ENCODE measurements at places on chromosomes 5 and 9. TPM values are rescaled to one million over a fixed set of nuclear protein-coding genes. Genes with fewer than 3 reads are reported as not detected.

- no peaks in the 10 kb centered on the region for H3K27me3 ChIP-seq
- no peaks in the 10 kb centered on the region for H3K4me1 ChIP-seq
- H3K4me3 ChIP-seq = no peak overlapping the region
- no peak overlapping the region for H3K27ac ChIP-seq
These were observed 27.8 kb upstream of the GRPEL2 start for GRCh38 chr5:149317281-149318048.

C9orf153 gene
- total RNA-seq = 1.4 TPM

DNA sequence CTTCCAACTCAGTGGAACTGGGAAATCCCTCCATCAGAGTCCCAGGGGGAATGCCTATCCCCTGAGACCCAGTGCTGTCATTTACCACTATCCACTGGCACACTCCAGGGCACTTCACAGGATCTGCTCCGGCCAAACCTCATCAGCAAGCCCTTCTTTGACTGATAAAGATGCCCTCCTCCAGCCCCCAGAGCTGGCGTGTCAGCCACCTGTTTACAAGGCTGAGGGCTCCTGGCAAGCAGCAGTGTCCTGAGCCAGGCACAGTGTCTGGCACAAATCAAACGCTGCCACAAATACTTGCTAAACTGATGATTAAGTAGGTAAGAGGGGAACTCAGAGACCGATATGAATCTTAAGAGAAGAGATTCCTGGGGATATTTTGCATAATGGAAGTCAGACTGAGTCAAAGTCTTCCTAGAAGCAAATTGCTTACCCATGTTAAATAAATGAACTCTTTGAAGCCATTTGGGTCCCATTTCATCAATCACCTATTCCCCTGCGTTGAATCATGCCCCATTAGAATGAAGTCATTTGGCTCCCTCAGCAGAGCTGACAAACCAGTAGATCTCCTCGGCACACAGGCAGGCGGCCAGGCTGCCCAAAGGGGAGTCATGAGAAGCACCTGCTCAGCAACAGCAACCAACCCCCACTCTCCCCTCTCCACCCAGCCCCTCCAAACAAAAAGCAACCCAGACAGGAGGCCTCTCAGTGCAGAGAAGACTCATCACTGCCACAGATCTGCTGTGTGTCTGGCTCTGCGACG is 97.4 kb downstream of the CDK5RAP2 start:
- no peaks in the 10 kb centered on the region for H3K36me3 ChIP-seq
- no peak for DNase-seq
- no peak overlapping the region for H3K4me3 ChIP-seq

- no peak overlapping the region for H3K27ac ChIP-seq
- H3K4me3 ChIP-seq = no peak overlapping the region
- no peak for DNase-seq
These were observed 33.8 kb downstream of the RNF145 start for GRCh38 chr5:159175547-159175946.

GRCh38 chr9:22215521-22215920 is 206.4 kb upstream of the CDKN2B start:
- no peak overlapping the region for H3K4me3 ChIP-seq
- no peaks in the 10 kb centered on the region for H3K36me3 ChIP-seq
- H3K27ac ChIP-seq = no peak overlapping the region
- H3K27me3 ChIP-seq = no peaks in the 10 kb centered on the region
- no peak for DNase-seq

PLEKHG4B gene
- total RNA-seq = not detected

- H3K27me3 ChIP-seq = no peaks in the 10 kb centered on the region
- no peaks in the 10 kb centered on the region for H3K36me3 ChIP-seq
- no peak for DNase-seq
These were observed 255.5 kb downstream of the HSPA4 start for GRCh38 chr5:133307275-133307674.

DNA sequence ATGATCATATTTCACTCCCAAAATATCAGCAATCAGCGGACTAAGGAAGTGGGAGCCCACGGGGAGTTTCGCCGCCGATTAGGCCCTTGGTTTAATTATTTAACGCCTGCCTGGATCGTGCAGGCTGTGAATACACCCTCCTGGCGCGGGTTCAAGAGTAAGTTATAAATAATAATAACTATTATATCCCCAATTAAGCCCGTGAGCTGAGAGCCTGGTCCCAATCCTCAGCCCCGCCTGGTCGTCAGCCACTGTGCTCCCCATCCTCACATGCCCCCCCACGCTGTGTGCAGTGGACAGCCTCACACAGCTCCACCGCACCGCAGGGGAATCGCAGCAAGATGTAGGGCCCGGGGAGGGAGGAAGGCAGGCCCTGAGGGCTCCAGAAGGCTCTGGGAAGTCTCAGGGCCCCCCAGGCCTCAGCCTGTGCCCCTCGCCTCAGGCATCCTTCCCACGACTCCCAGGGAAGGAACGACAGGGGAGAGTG is 10.8 kb upstream of the PRRX2 start:
- DNase-seq = no peak
- no peaks in the 10 kb centered on the region for H3K4me1 ChIP-seq
- H3K27me3 ChIP-seq = no peaks in the 10 kb centered on the region
- no peak overlapping the region for H3K4me3 ChIP-seq
- H3K27ac ChIP-seq = no peak overlapping the region
- H3K36me3 ChIP-seq = no peaks in the 10 kb centered on the region

DNA sequence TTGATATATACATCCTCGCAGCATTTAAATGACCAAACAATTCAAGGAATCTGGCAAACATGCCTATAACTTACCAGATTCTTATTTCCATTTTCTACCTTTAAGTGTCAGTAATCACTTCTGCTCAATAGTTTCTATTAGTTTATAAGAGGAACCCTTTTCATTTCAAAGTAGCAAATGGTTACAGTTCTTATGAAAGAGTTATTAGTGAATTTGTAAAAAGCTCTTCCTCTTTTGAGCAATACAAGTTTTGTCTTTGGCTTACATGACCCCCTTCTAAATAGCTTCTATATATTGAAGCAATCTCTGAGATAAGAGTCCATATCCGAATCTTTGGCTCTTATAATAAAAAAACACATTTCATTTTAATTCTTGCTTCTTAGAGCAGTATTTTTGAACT is 42.0 kb downstream of the ELL2 start:
- no peak overlapping the region for H3K27ac ChIP-seq
- H3K27me3 ChIP-seq = no peaks in the 10 kb centered on the region
- no peaks in the 10 kb centered on the region for H3K36me3 ChIP-seq

- H3K27ac ChIP-seq = no peak overlapping the region
- no peaks in the 10 kb centered on the region for H3K27me3 ChIP-seq
- H3K4me3 ChIP-seq = no peak overlapping the region
These were observed 146.7 kb downstream of the HSPA4 start for GRCh38 chr5:133198511-133198910.

C5orf58 gene
- not detected for total RNA-seq

- no peak for DNase-seq
- H3K4me1 ChIP-seq = no peaks in the 10 kb centered on the region
- H3K36me3 ChIP-seq = no peaks in the 10 kb centered on the region
- no peak overlapping the region for H3K4me3 ChIP-seq
These were observed 130.7 kb upstream of the KLF4 start for GRCh38 chr9:107620236-107620635.

DNA sequence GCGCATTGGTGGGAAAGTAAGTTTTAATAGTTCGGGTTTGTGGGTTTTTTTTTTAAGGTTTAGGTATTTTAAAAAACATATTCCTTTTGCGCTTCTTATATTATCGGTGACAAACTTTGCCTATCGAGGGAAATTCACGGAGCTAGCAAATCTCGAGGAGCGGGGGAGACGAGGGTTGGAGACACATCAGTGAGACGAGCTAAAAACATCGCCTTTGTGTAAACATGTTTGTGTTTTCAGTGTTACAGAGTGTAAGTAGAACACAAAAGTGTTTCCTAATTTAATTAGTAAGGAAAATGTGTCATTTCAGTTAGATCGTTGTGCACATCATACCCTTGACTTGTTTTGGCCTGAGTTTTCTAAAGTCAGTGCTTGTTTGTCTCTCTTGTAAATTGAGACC is 945 bp downstream of the BTF3 start:
- no peaks in the 10 kb centered on the region for H3K4me1 ChIP-seq
- H3K36me3 ChIP-seq = peaks cover 2% of the 10 kb centered on the region
- H3K4me3 ChIP-seq = peak overlapping the region; percentile 44
- DNase-seq = no peak
- no peaks in the 10 kb centered on the region for H3K27me3 ChIP-seq
- no peak overlapping the region for H3K27ac ChIP-seq

DNA sequence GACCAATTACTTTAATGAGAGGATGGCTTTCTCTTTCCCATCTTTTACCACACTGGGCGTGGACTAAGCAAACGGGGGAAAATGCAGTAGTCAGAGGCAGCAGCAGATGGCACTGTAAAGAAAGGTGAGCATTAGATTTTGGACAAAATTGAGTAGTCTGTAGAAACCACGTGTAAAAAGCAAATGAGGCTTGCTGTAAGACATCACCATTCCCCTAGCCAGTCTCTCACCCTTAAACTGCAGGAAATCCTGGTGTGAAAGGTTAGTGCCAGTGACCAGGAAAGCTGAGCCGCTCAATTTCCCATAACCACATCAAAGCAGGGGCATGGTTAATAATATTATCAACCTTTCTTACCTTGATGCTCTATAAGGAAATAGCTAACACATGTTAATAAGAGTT is 31.8 kb downstream of the SPATA31C2 start:
- no peaks in the 10 kb centered on the region for H3K36me3 ChIP-seq
- H3K27ac ChIP-seq = no peak overlapping the region
- no peak for DNase-seq
- no peaks in the 10 kb centered on the region for H3K4me1 ChIP-seq

PCDHGA8 gene
- 6.8 TPM for total RNA-seq

GRCh38 chr9:112173489-112174221 is 1.4 kb downstream of the SUSD1 start:
- no peak overlapping the region for H3K27ac ChIP-seq
- peaks cover 2% of the 10 kb centered on the region for H3K4me1 ChIP-seq
- H3K4me3 ChIP-seq = no peak overlapping the region
- no peak for DNase-seq
- H3K36me3 ChIP-seq = no peaks in the 10 kb centered on the region

IL5 gene
- not detected for total RNA-seq

- no peaks in the 10 kb centered on the region for H3K27me3 ChIP-seq
- DNase-seq = no peak
- no peaks in the 10 kb centered on the region for H3K36me3 ChIP-seq
- no peaks in the 10 kb centered on the region for H3K4me1 ChIP-seq
These were observed 69.2 kb upstream of the ARL15 start for GRCh38 chr5:54379590-54379989.

Data from aorta (tissue), 5 donors.